Inflammatory macrophage treated with lipopolysaccharide for 4 hours (primary cell): ENCODE measurements at places on chromosomes 13 and 19.
A peak's percentile ranks its signal among the peaks of the same experiment; 100 is the strongest.

GRCh38 chr19:50718255-50719118, 1.1 kb downstream of the SHANK1 start:
- no peak for DNase-seq

DNA sequence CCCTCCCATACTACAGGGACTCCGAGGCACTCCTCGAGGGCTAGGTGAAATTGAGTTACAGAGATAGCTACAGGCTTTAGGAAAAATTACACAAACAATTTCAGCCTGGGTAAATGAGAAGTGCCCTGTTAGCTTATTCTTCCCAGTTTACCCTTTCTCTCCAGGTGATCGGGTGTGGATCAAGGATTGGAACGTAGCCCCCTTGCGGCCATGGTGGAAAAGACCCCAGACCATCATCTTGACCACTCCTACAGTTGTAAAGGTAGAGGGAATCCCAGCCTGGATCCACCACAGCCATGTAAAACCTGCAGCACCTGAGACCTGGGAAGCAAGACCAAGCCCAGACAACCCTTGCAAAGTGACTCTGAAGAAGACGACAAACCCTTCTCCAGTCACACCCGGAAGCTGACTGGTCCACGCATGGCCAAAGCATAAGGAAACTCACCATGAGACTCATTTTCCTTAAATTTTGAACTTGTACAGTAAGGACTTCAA, 600.6 kb downstream of the UQCRFS1 start:
- no peak for DNase-seq

GRCh38 chr13:53110181-53110580, 81.6 kb downstream of the OLFM4 start:
- no peak for DNase-seq

DNA sequence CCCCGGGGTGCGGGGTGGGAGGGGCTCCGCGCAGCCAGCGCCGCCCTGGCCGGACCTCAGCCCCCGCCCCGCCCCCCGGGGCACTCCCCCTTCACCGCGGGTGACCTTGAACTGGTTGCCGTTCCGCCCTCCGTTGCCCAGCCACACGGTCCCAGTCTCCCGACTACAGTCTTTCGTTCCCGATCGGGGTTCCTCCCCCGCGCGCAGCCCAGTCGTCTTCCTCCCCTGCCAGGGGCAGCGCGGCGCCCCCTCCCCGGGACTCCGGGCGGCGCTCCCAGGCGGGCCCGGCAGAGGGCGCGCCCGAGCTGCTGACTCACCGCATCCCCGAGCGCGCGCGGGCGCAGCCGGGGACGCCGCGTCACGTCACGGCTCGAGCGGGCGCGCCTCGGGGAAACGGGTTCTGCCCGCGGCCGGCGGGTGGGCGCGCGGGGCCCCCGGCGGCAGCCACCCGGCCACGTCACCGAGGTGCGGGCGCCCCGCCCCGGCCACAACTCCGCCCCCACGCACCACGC, 459 bp downstream of the MIDN start:
- peak; percentile 72 for DNase-seq

GRCh38 chr13:28538932-28539331, 44.0 kb upstream of the FLT1 start:
- no peak for DNase-seq

GRCh38 chr13:67156723-67157060, 73.4 kb downstream of the PCDH9 start:
- DNase-seq = no peak

DNA sequence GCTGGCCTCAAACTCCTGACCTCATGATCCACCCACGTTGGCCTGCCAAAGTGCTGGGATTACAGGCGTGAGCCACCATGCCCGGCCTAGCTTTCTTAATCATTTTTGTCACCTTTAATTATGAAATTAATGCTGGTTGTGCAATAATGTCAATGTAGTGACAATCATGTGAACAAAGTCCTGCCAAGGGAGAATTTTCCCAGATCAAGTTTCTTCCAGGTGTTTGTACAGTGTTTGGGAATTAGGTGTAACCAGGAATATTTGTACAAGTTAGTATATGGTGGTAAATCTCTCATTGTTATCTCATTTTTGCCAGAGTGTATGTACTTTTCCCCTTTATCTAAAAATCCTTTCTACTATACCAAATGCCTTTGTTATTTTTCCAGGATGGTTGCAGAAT, 171.1 kb downstream of the UGGT2 start:
- DNase-seq = no peak

GRCh38 chr19:13441810-13442512, 64.3 kb downstream of the CACNA1A start:
- DNase-seq = peak; percentile 5

DNA sequence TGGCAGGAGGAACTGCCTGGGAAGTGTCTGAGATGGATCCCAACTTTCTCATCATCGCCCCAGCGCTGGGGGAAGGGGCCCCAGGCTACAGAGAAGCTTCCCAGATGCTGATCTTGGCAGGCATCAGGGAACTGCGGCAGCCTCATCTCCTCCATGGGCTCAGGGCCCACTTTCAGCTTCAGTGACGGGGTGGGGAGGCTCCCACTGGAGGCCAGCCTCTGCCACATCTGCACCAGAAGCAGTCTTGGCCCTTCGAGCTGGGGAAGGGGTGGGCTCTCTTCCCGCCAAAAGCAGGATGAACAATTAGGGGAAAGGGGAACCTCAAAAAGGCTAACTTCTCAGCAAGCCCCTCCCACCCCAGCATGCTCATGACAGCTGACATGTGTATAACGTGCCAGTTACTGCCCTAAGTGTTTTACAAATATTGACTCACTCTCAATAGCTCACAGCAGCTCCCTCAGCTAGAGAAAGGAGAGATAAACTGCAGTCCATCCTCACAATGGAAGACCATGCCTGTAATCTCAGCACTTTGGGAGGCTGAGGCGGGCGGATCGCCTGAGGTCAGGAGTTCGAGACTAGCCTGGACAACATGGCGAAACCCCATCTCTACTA, 7.1 kb upstream of the S1PR2 start:
- no peak for DNase-seq

DNA sequence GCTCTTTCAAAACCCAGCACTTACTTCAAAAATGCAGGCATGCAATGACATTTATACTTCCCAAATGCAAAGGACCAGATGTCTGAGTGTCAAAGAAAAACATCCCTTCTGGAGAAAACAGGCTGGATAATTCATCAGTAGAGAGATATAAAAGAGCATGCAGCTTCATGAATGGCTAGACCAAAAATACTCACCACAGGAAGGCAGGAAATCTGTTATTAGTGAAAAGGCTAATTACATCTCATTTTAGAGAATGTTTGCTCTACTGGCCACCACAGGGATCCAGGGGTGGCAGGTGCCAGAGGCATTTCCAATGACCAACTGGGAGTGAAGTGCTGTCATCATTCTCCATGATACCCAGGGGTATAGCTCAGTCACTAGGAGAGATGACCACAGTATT, 106.5 kb downstream of the LHFPL6 start:
- DNase-seq = no peak

GRCh38 chr13:103883164-103883563, 816.9 kb upstream of the SLC10A2 start:
- peak; percentile 0 for DNase-seq

DNA sequence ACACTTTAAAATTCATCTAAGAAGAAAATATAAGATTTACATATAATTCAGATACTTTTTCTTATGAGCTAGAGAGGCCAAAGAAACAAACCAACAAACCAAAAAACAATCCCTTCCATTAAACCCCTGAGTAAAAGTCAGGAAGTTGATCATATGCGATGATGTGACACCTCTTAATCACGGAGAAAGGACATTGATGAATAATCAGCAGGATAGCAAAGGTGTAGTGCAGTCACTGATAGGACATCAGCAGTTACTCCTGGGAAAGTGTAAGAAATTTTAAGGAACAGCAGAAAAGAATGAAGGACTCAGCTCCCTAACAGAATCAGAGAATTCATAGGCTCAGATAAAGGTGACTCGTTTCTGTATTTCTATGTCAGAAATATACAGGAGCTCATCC, 202.4 kb upstream of the EDNRB start:
- DNase-seq = no peak

DNA sequence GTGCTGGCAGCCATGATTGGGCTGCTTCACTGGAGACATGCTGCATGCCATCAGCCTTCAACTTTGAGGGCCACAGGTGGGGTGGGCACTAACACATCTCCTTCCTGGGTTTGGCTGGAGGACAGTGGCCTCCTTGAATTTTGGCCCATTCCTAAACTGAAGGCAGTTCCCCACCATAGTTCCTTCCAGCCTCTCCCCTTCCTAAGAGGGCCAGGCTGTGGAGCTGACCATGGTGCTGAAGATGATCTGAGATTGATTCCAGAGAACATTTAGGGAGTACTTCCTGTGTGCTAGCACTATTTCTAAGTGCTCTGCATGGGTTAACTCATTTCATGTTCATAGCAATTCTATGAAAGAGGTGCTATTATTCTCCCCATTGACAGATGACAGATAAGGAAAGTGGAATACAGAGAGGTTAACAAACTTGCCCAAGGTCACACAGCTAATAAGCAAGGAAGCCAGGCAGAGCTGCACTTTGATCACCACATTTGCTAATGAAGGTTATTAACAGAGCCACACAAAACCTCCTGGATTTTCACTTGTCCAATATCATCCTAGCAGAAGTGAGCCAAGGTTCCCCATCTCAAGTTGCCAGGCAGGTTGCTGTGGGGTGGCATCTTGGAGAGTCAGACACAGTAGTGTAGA, 175.3 kb downstream of the ZIC5 start:
- DNase-seq = peak; percentile 2

DNA sequence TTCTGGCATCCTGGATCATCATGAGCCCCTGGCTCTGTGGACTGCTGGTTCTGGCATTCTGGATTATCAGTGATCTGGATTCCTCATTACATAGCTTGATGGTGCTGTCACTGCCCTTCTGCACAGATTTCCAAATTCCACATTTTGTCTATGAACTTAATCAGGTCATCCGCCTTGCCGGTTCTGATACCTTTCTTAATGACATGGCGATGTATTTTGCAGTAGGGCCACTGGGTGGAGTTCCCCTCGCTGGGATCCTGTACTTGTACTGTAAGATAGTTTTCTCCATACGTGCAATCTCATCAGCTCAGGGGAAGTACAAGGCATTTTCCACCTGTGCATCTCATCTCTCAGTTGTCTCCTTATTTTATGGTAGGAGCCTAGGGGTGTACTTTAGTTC, 24.4 kb upstream of the OR7C2 start:
- no peak for DNase-seq

- no peak for DNase-seq
These were observed 224.7 kb downstream of the ZNF536 start for GRCh38 chr19:30596813-30597399.

- no peak for DNase-seq
These were observed 38.6 kb upstream of the RNF17 start for GRCh38 chr13:24725379-24725778.

DNA sequence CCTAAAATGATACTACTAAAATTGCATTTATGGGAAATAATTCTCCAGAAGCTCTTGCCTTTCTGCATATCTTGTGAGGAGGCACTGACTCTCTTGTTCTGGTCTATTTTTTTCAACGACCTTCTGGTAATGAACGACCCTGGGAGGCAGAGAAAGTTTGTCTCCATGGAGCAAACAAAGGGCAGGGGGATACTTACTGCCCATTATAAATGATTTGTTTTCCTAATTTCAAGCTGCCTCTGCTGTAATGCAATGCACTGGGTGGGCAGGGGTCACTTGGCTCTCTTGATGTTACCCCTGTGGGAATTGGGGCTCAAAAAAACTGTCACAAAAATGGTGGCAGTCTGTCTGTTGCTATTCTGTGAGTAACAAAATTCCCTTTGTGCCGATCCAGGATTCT, 643.2 kb downstream of the LIG4 start:
- DNase-seq = no peak

GRCh38 chr13:81406639-81407292, 1065.8 kb upstream of the SPRY2 start:
- DNase-seq = no peak

DNA sequence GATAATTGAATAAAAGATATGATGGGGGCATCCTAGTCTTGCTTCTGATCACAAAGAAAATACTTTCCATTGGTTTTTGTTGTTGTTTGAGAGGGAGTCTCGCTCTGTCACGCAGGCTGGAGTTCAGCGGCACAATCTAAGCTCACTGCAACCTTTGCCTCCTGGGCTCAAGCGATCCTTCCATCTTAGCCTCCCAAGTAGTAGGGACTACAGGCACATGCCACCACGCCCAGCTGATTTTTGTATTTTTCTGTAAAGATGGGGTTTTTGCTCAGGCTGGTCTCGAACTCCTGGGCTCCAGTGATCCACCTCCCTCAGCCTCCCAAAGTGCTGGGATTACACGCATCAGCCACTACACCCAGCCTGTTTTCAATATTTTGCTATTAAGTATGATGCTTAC, 17.1 kb upstream of the PSMC4 start:
- no peak for DNase-seq

- DNase-seq = no peak
These were observed 1194.4 kb downstream of the SLITRK1 start for GRCh38 chr13:82687884-82688283.

DNA sequence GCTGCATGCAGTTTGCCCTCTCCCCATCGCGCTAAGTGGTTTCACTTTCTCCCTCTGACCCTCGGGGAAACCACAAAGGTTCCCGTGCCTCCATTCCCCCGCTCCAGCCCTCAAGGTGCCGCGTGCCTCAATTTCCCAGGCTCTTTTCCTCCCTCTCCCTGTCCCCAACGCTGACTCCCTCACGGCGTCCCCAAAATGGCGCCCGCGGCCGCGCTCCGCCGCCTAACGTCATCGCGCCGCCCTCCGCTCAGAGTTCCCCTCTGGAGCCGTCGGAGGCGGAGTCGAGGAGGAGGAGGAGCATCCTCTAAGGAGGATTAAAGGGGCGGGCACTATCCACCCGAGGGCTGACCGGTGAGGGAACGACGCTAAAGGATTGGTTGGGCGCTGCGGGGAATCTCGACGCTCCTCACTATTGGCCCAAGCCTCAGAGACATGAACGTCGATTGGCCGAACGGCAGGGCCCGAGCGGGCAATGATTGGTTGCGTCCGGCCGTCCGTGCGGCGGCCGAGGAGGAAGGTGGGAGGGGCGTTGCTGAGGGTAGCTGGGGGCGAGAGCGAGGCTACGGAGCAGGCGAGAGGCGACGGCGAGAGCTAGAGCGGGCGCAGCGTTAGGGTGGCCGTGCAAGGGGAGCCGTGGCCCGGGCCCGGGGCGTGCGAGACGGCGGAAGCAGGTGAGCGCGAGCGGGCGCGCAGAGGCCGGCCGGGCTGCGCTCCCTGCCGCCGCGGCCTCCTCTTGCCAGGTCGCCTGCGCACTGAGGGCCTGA, at the start of gene ZNF574:
Gene ZNF574, plus strand, starts transcription at position 551 of the 764 bp plus-strand sequence. CDS start 2,441 bp downstream, outside the sequence.
- DNase-seq = peak; percentile 100

DNA sequence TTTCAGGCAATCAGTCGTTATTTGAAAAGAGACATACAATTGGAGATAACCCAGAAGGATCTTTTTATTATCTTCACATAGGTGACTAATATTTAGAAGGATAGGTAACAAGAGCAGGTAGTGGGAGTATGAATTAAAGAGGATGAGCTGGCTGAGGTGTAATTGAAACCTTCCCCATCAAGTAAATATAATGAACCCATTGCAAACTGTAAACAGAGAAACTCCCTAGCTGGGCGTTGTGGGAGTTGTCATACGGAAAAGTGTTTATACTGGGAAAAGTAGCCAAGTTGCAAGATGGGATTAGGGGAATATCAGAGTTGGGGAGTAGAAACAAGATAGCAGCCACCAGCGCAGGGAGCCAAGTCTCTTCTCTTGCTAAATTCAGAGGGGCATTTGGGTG, 448.4 kb downstream of the COG6 start:
- no peak for DNase-seq
